Smooth muscle cell of bladder (primary cell): ENCODE measurements at places on chromosomes 7 and 10. TPM values are rescaled to one million over a fixed set of nuclear protein-coding genes. Genes with fewer than 3 reads are reported as not detected.

MBL2 gene
- total RNA-seq = not detected in 2 replicates

JCAD gene
- 24.7 and 30.9 TPM in 2 replicates for total RNA-seq

CALHM1 gene
- not detected in 2 replicates for total RNA-seq

CLCN1 gene
- 0.09 and 0.14 TPM in 2 replicates for total RNA-seq

GTF2IRD2 gene
- total RNA-seq = 10.7 and 14.6 TPM in 2 replicates

LRRC4 gene
- total RNA-seq = 0.28 and 0.46 TPM in 2 replicates

JAKMIP3 gene
- 0.14 and 0.55 TPM in 2 replicates for total RNA-seq

TAX1BP1 gene
- 100.0 and 123 TPM in 2 replicates for total RNA-seq

CPVL gene
- total RNA-seq = 0.65 and 0.71 TPM in 2 replicates

NEURL1 gene
- 0.57 and 1.6 TPM in 2 replicates for total RNA-seq

GNAT3 gene
- total RNA-seq = not detected in 2 replicates

MOGAT3 gene
- total RNA-seq = not detected in 2 replicates

TMEM213 gene
- not detected in 2 replicates for total RNA-seq

FAM25G gene
- not detected in 2 replicates for total RNA-seq

PUS7 gene
- 10.4 and 12.8 TPM in 2 replicates for total RNA-seq

UCMA gene
- not detected in 2 replicates for total RNA-seq

ABCB1 gene
- total RNA-seq = 0.65 and 1.7 TPM in 2 replicates

PPP1R17 gene
- not detected in 2 replicates for total RNA-seq

RBP4 gene
- total RNA-seq = 0.37 TPM in 1 of 2 replicates, not detected in the other

SCIN gene
- 0.43 and 3.3 TPM in 2 replicates for total RNA-seq

ACSM6 gene
- not detected in 2 replicates for total RNA-seq

C10orf143 gene
- total RNA-seq = 0.85 and 1.2 TPM in 2 replicates

INSYN2A gene
- total RNA-seq = 0.14 and 0.55 TPM in 2 replicates

MAGI2 gene
- total RNA-seq = 8.2 and 8.5 TPM in 2 replicates

GIMAP6 gene
- 0.14 and 0.18 TPM in 2 replicates for total RNA-seq

PLPP4 gene
- total RNA-seq = 0.46 and 2.1 TPM in 2 replicates

LLCFC1 gene
- not detected in 2 replicates for total RNA-seq

GPR26 gene
- not detected in 2 replicates for total RNA-seq

MLXIPL gene
- 0.37 and 0.57 TPM in 2 replicates for total RNA-seq

ELFN1 gene
- total RNA-seq = 1.1 and 2.1 TPM in 2 replicates

MMP21 gene
- under 0.01 and 0.09 TPM in 2 replicates for total RNA-seq

MEIG1 gene
- total RNA-seq = 0.28 TPM in 1 of 2 replicates, not detected in the other

AKR1C4 gene
- not detected in 2 replicates for total RNA-seq
